ENCODE measurements at places on chromosomes 2 and 18. TPM values are rescaled to one million over a fixed set of nuclear protein-coding genes. Genes with fewer than 3 reads are reported as not detected.

GRCh38 chr2:176642074-176642473 is 372.8 kb downstream of the MTX2 start:
- peaks cover 2% of the 10 kb centered on the region for H3K4me1 ChIP-seq
- no peak overlapping the region for H3K4me3 ChIP-seq
- no peak overlapping the region for H3K27ac ChIP-seq
- H3K27me3 ChIP-seq: peaks cover 84% of the 10 kb centered on the region
- no peak for DNase-seq
- H3K36me3 ChIP-seq: peaks cover 2% of the 10 kb centered on the region

GRCh38 chr2:212193803-212194202 is 344.8 kb downstream of the ERBB4 start:
- no peak overlapping the region for H3K27ac ChIP-seq
- H3K4me1 ChIP-seq: no peaks in the 10 kb centered on the region
- DNase-seq: no peak

DNA sequence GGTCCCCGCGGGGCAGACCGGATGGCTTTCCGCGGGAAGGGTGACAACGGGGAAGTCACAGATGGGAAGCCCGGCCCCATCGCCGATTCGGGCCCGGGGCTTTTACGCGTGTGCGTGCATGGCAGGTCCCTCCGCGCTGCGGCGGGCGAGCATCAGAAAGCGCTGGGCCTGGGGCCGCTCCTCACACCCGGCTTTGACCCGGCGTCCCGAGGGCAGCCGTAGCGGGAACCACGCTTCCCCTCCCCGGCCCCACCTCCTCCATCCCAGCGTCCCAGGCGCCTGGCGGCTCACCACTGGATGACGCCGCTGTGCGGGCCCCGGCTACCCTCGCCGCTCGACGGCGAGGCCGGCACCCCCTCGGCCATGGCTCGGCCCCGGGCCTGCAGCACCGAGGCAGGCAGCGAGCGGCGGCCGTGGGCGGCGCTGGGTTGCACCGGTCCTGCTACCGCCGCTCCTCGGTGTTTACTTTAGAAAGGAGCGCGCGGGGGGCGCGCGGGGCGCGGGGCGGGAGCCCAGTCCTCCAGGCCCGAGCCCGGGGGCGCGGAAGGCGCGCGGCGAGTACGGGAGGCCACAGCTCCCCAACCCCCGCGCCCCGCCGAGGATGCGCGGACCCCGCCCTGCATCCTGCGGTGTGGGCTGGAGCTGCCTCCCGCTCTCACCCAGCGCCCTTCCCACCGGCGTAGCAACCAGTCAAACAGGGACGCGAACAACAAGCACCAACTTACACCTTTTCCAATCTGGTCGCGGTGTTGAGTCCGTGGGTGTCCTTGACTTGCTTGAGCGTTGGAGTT is 806 bp downstream of the RFX8 start:
- H3K27ac ChIP-seq: no peak overlapping the region
- DNase-seq: no peak
- H3K36me3 ChIP-seq: no peaks in the 10 kb centered on the region
- H3K4me3 ChIP-seq: peak overlapping the region; percentile 82
- peaks cover 7% of the 10 kb centered on the region for H3K4me1 ChIP-seq

FBXO11 gene
- total RNA-seq: 106 TPM

Data from T-helper 17 cell (primary cell).